Activated T-cell treated with anti-CD3 and anti-CD28 coated beads for 24 hours (primary cell): ENCODE measurements at places on chromosomes 16 and 17.

- peak; percentile 39 for DNase-seq
Observed at GRCh38 chr16:9092282-9092977, 986 bp downstream of the HAPSTR1 start.

DNA sequence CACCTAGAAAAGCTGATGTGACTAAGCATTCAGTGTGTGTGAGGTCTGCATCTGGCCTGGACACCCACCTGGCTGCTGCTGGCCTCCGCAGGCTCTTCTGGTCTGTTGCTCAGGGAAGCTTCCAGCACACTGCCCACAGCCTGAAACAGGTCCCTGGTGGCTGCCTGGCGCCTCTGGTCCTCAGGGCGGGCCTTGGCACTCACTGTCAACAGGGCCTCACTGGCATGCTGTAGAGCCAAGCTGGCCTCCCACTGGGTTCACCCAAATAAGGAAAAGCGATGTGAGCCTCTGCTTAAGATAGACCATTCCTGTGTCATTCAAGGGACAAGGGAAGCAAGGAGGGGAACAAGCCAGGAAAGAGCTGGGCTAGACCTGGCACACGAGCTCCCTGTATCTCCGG is 70.6 kb upstream of the BCO1 start:
- DNase-seq: no peak

GRCh38 chr16:46884513-46885293 is 541 bp downstream of the GPT2 start:
- no peak for DNase-seq

GRCh38 chr16:68526143-68526781 is 12.8 kb upstream of the ZFP90 start:
- no peak for DNase-seq

- no peak for DNase-seq
Observed at GRCh38 chr17:14781123-14781522, 480.2 kb downstream of the HS3ST3B1 start.

GRCh38 chr16:78641433-78641832 is 542.0 kb downstream of the WWOX start:
- no peak for DNase-seq
